Esophagus squamous epithelium (tissue), 5 donors: ENCODE measurements at places on chromosomes 2 and 18.

- no peak for DNase-seq
Measured at GRCh38 chr2:37020212-37020886, 54.0 kb upstream of the STRN start.

DNA sequence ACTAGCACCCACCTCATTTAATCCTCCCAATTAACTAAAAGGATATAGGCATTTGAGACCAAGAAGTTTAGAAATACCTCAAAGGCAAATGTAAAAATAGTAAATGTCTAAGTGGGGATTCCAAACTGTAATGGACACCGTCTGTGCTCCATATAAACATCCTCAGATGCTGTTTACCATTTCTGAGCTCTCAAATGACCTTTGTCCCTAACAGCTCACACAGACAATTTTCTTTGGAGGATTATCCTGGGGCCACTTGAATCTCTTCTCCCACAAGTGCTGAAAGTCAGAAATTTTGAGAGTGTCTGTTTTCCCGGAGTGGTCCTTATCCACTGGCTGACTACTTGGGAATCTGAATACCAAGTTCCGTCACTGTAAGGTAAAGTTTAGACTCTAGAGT lies 1418.9 kb downstream of the LRP1B start:
- DNase-seq: no peak

DNA sequence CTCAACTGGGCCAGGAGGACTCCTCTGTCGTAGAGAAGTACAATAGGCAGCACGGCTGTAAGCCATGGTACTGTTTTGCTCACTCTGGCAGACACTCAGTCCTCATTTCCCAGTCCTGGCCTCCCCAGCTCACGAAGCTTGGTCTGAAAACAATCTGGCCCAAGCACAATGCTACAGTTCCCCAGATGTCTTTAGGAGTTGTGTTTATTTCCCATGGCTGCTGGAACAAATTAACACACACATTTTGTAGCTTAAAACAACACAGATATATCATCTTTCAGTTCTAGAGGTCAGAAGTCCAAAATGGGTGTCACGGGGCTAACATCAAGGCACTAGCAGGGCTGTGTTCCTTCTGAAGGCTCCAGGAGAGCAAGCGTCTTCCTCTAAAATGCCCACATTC lies 13.0 kb downstream of the FABP1 start:
- DNase-seq: no peak

GRCh38 chr2:239727776-239728600 lies 297.2 kb downstream of the NDUFA10 start:
- DNase-seq: no peak

DNA sequence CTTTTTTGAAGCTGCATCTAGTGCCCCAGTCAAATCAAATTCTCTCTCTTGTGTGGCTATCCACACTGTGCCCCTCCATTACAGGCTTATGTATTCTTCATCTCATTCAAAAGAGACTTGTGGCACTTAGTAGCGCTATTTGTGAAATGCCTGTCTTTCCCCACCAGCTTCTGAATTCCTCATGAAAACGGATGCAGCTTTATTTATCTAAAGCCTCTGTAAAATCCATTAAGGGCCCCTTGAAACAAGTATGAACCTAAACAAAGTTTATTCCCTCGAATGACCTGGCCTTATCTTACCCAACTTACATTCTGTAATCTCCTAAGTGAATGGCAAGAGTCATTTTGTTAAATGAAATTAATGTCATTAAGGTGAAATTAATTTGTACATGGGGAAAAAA lies 417.4 kb upstream of the PIK3C3 start:
- DNase-seq: no peak

GRCh38 chr18:79953971-79954651 lies 2.7 kb upstream of the SLC66A2 start:
- DNase-seq: no peak

- no peak for DNase-seq
Measured at GRCh38 chr18:59725142-59725541, 27.9 kb upstream of the CCBE1 start.

DNA sequence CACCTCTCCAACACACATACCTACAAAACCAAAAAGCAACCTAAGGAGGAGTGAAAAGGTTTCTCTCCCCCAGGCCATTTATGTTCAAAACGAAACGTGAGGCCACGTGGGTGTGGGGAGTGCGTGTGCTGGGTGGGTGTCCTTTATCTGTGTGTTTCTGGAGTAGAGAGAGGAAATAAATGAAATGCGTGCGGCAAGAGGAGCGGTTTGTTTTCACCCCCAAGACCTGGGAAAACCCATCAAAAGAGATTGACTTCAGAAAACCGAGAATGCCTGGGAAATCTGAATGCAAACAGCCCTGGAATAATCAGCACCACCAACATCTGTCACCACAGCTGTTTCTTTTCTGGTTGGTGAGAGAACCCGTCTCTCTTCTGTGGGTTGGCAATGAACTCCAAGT lies 137.4 kb downstream of the INSIG2 start:
- no peak for DNase-seq

- DNase-seq: no peak
Measured at GRCh38 chr2:154331784-154332183, 366.7 kb upstream of the KCNJ3 start.
